ENCODE measurements at places on chromosomes 1 and 21.

GRCh38 chr1:156376958-156377919 lies 8.2 kb downstream of the RHBG start:
- no peak for DNase-seq

- DNase-seq, result peak; percentile 83
These were observed 64.2 kb downstream of the SLC45A1 start for GRCh38 chr1:8382051-8382505.

GRCh38 chr1:195723796-195724194 lies 884.4 kb downstream of the KCNT2 start:
- DNase-seq, result no peak

DNA sequence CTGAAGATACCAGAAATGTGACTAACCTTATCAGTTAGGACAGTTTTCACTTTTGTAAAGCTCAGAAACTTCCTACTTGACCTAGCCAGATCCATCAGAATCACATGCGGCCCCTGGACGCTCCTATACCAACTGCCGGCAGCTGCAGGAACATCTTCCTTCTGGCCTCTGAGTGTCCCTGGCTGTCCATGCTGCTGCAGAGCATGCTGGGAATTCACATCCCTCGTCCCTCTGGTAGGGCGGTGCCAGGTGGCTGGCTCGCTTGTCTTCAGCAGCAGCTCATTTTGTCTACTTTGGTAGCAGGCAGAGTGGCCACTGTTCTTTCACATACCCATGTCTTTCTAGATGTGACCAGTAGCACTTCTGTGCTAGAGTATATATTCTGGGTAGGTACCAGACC lies 34.4 kb downstream of the HHAT start:
- DNase-seq, result no peak

GRCh38 chr1:25531082-25531461 lies 12.3 kb upstream of the LDLRAP1 start:
- DNase-seq, result no peak

- DNase-seq, result no peak
These were observed 24.4 kb downstream of the DIO1 start for GRCh38 chr1:53918343-53918742.

DNA sequence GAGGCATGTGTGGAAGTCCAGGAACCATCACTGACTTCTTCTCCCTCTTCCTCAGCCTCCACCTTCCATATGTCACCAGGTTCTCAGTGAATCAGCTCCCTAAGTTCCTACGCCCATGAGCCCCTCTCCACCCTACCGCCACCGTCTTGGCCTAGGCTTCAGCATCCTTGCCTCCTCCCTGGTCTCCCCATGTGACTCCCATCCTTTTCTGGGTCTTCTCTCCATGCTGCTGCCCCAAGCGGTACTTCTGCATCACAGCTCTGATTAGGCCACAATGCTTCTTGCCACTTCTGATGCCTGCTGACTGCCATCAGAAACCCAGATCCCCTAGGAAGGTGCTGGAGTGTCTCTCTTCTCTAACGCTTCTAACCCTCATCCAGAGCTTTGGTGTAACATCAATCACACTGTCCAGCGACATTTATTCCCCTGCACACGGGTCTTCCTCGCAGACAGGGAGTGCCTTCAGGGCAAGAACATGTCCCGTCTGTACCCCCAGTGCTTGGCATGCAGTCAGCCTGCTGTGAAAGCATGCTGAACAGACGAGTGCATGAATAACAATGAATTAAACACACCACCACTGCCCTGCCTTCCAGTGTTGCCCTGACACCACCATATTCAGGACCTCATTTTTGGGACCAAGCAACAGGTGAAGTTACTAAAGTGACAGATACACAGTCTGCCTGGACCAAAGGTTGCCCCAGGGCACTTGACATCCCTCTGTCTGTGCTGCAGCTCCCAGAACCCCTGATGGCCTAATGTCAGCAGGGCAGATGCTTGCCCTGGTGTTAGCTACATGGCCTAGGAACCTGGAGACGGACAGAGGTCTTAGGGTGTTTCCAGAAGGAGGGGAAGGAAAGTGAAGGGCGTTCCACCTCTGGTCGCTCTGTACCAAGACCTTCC lies 158.7 kb upstream of the EDN2 start:
- no peak for DNase-seq

GRCh38 chr1:216113181-216113580 lies 310.1 kb downstream of the USH2A start:
- no peak for DNase-seq

DNA sequence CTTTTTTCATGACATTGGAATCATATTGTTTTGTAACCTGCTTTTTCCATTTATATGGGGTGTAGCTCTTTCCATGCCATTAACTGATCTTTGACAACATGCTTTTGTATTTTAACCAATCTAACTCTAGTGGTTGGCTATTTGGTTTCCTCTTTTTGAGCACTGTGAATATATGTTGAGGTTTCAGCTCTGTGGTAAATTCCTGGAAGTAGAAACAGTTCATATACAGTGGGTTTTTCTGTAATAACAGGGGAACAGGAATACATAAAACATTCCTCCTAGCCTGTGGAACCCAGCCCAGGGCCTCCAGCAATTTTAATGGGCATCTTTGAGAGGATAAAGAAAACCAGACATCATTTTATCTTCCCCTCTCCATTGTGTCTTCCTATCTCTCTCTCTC lies 17.4 kb downstream of the AZIN2 start:
- DNase-seq, result no peak

DNA sequence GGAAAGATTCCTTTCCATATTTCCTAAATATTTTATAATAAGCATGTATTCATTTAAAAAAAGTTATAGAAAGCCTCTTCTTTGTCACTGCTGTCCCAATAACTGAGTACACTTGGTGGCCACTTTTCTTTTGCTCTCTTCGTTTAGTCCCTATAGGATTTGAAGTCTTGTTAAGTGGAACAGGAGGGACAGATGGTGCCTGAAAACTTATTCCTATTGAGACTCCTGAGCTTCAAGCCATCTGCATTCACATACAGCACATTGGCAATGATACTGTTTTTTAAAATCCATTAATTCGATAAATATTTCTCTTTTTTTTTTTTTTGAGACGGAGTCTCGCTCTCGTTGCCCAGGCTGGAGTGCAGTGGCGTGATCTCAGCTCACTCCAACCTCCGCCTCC lies 2.0 kb upstream of the ZBTB40 start:
- DNase-seq, result no peak

- DNase-seq, result no peak
These were observed 30.1 kb upstream of the IL10 start for GRCh38 chr1:206802401-206802800.

- DNase-seq, result no peak
These were observed 16.7 kb downstream of the COL6A1 start for GRCh38 chr21:45998276-45998701.

DNA sequence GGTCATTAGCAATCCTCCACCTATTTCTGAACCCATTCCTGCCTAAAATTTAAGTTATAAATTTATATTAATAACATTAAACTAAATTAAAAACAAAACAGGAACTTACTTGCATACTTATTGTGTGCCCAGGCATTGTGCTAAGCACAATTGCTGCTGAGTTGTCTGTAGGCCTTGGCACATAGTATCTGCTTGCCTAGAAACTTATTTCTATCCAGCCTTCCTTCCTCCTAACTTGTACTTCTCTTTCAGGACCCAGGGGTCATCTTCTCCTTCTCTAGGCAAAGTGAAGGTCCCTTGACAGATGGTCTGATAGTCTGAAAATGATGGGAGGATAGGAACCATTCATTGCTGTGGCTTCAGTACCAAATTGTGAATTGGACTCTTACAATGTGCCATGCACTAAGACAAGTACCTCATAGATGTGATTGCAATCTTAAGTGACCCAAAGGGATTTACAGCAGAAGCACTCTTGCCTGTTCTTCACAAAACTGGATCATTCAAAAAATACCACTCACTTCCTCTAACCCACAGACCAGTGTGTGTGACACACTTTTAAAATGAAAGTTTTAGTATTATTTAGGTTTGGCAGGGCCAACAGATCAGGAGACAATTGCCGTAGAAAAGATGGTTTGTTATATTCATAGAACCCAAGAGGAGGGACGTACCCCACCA lies 10.3 kb upstream of the CD101 start:
- no peak for DNase-seq

DNA sequence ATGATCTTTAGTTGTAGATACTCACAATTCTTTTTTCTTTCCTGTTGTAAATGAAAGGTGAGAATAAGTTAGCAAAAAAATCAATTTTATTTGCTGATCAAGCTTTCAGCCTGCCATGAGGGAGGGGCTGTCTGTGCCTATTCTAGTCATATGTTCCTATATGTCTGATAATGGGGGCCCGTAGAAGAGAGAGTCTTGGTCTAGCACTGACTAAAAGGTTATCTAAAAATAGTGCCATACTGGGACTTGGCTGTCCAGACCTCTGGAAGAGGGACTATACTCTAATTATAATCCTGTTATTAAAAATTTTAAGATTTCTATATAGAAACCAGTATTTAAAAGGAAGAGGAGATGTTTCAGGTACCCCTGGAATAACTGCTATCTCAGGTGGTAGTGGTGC lies 18.6 kb downstream of the GNAI3 start:
- no peak for DNase-seq

DNA sequence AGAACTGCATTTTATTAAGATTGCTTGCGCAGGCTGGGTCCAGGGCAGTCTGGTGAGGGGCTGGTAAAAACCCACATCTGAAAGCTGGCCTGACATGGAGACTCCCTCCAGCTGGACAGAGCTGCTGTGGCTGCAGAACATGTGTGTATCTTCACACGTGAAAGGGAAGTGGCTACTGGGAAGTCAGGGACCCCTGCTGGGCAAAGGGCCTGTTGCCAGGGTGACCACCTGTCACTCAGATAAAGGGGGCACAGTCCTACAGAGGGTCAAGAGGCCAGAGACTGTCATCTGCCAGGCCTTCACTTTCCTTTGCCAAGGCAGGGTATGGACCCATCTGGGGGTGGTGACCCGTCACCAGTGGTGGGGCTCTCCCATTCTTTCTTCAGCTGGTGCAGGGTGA lies 17.5 kb downstream of the NKAIN1 start:
- no peak for DNase-seq

DNA sequence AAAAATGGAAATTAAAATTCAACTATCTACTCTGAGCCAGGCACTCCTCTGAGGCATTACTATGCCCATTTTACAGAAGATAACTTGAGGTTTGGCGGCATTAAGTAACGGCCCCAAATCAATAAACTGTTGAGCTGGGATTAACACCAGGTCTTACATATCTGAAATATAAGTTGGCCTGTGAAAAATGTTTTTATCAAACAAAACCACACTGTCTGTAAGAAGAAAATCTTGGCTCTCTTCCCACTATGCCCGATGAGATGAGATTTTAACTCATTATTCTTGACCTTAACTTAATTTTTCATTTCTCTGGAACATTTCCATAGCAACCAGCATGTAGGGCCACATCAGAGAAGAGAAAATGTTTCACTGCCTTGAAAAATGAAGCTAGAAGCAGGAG lies 21.8 kb downstream of the RC3H1 start:
- no peak for DNase-seq

DNA sequence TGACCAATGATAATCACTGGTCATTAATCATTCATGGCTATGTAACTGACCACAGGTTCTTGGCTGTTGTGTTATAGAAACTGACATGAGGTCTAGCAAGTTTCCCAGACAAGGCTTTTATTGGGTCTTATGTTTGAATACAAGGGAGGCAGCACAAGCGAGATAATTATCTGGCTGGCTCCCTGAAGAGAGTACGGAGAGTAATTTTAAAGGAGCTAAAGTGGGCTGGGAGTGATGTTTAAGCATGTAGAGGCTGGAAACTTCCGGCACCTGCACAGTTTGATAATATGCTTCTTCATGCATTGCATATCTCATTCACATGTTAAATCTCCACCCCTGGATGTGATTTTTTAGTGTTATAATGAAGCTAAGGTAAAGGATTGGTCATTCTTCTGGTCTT lies 116.2 kb upstream of the KCNK1 start:
- DNase-seq, result no peak

DNA sequence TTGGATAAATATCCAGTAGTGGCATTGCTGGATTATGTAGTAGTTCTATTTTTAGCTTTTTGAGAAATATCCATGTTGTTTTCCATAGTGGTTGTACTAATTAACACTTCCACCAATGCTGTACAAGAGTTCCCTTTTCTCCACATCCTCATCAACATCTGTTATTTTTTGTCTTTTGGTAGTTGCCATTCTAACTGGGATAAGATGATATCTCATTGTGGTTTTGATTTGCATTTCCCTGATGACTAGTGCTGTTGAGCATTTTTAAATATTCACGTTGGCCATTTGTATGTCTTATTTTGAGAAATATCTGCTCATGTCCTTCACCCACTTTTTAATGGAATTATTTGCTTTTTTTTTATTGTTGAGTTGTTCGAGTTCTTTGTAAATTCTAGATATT lies 183.9 kb downstream of the PTPRU start:
- no peak for DNase-seq

DNA sequence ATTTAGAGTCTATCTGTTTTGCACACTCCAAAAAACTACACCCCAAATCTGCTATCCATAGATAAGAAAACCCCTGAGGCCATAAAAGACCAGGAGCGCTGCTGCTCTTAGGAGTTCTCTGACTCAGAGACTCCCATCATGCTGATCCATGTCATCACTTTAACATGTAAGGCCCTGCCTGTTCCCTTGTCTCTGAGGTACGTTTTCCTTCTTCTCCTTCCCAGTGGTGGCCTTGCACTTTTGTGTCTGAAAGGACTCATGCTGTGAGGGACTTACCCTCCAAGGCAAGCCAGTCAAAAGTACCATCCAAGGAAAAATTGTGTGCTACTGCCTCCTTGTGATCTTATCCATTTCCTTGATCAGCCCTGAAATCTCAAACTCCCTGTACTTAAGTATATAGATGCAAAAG lies 427.4 kb upstream of the NCAM2 start:
- no peak for DNase-seq

- DNase-seq, result no peak
These were observed 394.0 kb downstream of the NPHP4 start for GRCh38 chr1:5597991-5598823.

- no peak for DNase-seq
These were observed 20.2 kb downstream of the MRPL37 start for GRCh38 chr1:54220004-54220811.

- no peak for DNase-seq
These were observed 9.4 kb downstream of the HYI start for GRCh38 chr1:43444151-43444828.

- DNase-seq, result peak; percentile 97
These were observed 67.7 kb upstream of the RCC1 start for GRCh38 chr1:28437924-28438699.

DNA sequence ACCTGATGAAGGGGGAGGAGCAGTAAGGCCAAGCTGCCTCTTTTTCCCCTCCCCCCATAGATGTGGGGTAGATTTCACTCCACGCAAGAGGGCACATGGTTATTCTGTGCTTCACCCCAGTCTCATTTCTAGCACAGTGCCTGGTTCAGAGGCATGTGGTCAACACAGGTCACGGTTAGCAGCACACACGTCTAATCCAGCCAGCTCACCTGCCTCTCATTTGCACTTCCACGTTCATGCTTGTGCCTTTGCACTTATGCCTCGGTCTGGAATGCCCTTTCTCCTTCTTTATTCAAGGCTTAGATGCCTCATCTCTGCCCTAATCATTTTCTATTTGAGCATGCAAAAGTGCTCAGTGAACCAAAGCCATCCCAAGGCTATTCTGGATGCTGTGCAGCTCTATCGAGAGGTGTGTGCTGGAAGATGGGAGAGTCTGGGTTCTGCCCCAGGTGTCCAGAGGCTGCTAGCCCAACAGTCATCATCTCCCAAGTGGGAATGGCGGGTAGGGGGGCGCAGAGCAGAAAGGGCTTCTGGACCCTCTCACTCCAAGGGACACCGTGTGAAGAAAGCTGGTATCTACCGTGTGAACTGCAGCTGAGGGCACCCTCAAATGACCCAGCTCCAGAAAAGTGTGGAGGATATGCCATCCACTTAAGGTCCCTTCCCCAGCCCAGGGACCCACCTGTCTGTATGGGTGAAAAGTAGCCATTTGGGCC lies 2.1 kb upstream of the A3GALT2 start:
- no peak for DNase-seq

- DNase-seq, result no peak
These were observed 862 bp upstream of the PLEKHO1 start for GRCh38 chr1:150148837-150149270.
